HepG2 (cell line): ENCODE measurements at places on chromosomes 7 and 10.

GRCh38 chr7:135375908-135376699, 133.8 kb downstream of the CNOT4 start:
- H3K4me1 ChIP-seq, result peaks cover 15% of the 10 kb centered on the region
- DNase-seq, result no peak
- H3K27me3 ChIP-seq, result no peaks in the 10 kb centered on the region
- no peaks in the 10 kb centered on the region for H3K36me3 ChIP-seq
- no peak overlapping the region for H3K27ac ChIP-seq
- H3K4me3 ChIP-seq, result no peak overlapping the region

DNA sequence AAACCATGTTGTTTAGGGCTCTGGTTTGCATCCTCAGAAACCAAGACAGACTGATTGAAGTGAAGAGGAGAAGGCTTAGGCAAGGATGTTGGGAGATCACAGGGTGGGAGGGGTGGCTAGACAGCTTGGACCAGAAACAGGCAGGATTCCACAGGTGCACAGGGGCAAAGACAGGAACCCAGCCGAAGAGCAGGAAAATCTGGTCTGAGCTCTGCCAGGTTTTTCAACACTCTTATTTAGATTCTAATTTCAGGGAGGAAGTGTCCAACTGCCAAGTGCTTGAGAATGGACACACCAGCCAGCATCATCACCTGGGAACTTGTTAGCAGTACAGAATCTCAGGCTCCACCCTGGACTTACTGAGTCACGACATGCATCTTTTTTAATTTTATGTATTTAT, 93.8 kb downstream of the MARCHF5 start:
- H3K27me3 ChIP-seq, result no peaks in the 10 kb centered on the region
- no peaks in the 10 kb centered on the region for H3K36me3 ChIP-seq
- H3K4me1 ChIP-seq, result no peaks in the 10 kb centered on the region
- DNase-seq, result no peak
- no peak overlapping the region for H3K27ac ChIP-seq

DNA sequence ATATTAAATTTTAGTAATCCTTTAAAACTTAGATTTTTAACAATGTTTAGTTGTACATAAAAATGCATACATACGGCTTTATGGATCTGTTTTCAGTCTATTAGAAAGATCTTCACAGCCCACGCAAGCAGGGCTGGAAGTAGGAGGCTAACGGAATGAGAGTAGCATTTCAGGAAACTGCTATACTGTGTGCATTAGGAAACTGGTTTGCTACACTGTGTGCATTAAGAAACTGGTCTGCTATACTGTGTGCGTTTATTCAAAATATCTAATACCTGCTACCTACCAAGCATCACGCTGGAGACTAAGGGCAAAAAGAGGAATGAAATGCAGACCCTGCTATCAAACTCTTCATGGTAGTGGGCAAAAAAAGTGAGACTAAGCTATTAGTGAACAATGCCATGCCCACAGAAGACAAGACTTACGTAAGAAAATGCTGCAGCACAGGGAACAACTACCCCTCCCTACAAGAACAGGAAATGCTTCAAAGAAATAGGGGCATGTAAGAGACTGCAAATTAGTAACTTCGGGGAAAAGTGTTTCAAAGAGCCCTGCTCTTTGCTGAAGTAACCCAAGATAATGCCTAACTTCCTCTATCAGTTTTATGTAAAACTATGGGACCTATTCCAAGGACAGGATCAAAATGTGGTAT, 11.3 kb downstream of the RAB11FIP2 start:
- DNase-seq, result no peak
- H3K27ac ChIP-seq, result no peak overlapping the region
- 0 out of 3 replicates have a peak, but pooled peaks cover 4% of the 10 kb centered on the region for H3K36me3 ChIP-seq
- no peaks in the 10 kb centered on the region for H3K27me3 ChIP-seq
- no peak overlapping the region for H3K4me3 ChIP-seq

GRCh38 chr7:148693651-148694050, 5.1 kb upstream of the CUL1 start:
- H3K36me3 ChIP-seq, result no peaks in the 10 kb centered on the region
- no peak for DNase-seq
- H3K27me3 ChIP-seq, result no peaks in the 10 kb centered on the region
- no peak overlapping the region for H3K27ac ChIP-seq

DNA sequence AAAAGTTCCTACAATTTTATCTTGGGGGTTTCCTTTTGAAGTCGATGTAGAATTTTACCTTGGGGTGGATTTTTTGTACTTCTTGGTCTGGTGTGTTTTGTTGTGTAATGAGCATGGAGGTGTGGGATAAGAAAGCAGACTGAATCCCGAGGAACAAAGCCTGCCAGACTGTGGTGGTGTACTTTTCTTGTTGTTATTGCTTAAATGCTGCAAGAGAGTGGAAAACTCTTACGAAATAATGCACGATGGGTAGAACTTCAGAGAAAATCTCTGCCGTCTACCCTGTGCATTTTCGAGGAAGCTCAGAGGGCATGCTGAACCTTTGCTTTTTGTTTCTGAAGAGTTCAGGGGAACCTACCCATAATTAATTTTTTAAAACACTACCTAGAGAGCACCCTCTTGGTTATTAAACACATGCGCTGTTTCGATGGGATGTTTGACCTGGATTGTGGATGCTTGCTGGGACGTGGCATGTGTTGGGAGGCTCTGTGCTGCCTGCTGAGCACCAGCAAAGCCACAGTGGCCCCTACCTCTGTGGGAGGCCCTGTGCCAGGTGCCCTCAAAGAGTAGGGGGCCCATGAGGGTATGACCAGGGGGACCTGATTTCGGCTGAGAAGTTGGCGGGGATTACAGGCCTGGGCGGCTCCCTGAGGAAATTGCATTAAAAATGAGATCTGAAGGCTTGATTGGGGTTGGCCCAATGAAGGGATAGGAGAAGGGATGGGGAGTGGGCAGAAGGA, 94.1 kb downstream of the TCF7L2 start:
- peaks cover 53% of the 10 kb centered on the region for H3K36me3 ChIP-seq
- H3K4me3 ChIP-seq, result no peak overlapping the region
- H3K4me1 ChIP-seq, result no peaks in the 10 kb centered on the region
- no peak overlapping the region for H3K27ac ChIP-seq

- H3K4me3 ChIP-seq, result no peak overlapping the region
- H3K36me3 ChIP-seq, result no peaks in the 10 kb centered on the region
- H3K27me3 ChIP-seq, result no peaks in the 10 kb centered on the region
- H3K27ac ChIP-seq, result no peak overlapping the region
Measured at GRCh38 chr7:8362723-8363369, 70.6 kb upstream of the NXPH1 start.

- no peak overlapping the region for H3K27ac ChIP-seq
- no peak for DNase-seq
- H3K27me3 ChIP-seq, result no peaks in the 10 kb centered on the region; the same call in 1 of the 2 replicates
- no peaks in the 10 kb centered on the region for H3K36me3 ChIP-seq
Measured at GRCh38 chr7:24212073-24212472, 71.9 kb upstream of the NPY start.

GRCh38 chr7:132472463-132473120, 103.7 kb downstream of the PLXNA4 start:
- H3K4me1 ChIP-seq, result no peaks in the 10 kb centered on the region
- H3K4me3 ChIP-seq, result no peak overlapping the region
- H3K27me3 ChIP-seq, result peaks cover 4% of the 10 kb centered on the region
- H3K27ac ChIP-seq, result no peak overlapping the region
- no peaks in the 10 kb centered on the region for H3K36me3 ChIP-seq
- no peak for DNase-seq

GRCh38 chr10:20962165-20962564, 65.1 kb upstream of the NEBL start:
- no peaks in the 10 kb centered on the region for H3K27me3 ChIP-seq
- no peaks in the 10 kb centered on the region for H3K4me1 ChIP-seq
- no peaks in the 10 kb centered on the region for H3K36me3 ChIP-seq
- H3K4me3 ChIP-seq, result no peak overlapping the region
- no peak for DNase-seq
- no peak overlapping the region for H3K27ac ChIP-seq

DNA sequence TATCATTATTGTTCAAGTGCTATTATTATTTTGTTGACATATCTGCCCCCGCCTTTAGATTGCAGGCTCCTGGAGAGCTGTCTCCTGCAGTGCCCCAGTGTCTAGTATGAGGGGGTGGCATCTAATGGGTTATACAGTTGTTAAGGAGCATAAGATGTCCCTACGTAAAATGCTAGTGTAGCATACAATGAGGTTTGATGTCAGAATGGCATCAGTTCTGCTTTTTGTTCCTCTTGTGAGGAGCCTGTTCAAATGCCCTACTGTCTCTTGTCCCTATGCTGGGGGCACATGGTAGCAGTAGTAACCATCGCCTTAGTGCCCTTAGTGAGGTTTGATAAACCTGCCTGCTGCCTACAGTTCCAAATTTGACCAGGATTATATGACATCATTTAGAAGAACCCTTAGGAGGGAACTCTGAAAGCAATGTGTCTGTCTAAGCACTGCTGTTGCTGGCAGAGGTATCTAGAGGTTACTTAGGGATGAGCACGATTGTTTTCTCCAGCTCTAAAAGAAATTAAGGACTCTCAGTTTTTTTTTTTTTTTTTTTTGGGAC, 9.7 kb downstream of the CREM start:
- DNase-seq, result no peak
- no peaks in the 10 kb centered on the region for H3K27me3 ChIP-seq
- H3K27ac ChIP-seq, result no peak overlapping the region
- peaks cover 8% of the 10 kb centered on the region for H3K4me1 ChIP-seq
- H3K4me3 ChIP-seq, result no peak overlapping the region

DNA sequence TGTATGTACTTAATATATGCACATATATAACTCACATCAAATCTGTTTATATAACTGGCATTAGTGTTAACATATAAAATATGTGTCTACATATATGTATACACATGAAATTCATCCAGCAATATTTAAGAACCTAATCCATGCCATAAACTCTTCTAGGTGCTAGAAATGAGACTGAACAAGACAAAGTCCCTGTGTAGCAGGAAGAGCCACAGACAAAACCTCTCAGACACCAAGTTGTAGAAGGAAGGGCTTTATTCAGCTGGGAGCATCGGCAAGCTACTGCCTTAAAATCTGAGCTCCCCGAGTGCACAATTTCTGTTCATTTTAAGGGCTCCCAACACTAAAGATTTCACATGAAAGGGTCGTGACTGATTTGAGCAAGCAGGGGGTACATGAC, 52.5 kb downstream of the CRPPA start:
- H3K4me1 ChIP-seq, result no peaks in the 10 kb centered on the region
- no peak for DNase-seq
- H3K27me3 ChIP-seq, result no peaks in the 10 kb centered on the region
- H3K27ac ChIP-seq, result no peak overlapping the region
- H3K36me3 ChIP-seq, result no peaks in the 10 kb centered on the region

- H3K4me3 ChIP-seq, result peak overlapping the region; percentile 62
- H3K4me1 ChIP-seq, result peaks cover 24% of the 10 kb centered on the region
- no peaks in the 10 kb centered on the region for H3K27me3 ChIP-seq
- peak overlapping the region; percentile 59 for H3K27ac ChIP-seq
- no peaks in the 10 kb centered on the region; the same call in 2 of the 3 replicates for H3K36me3 ChIP-seq
Measured at GRCh38 chr10:329361-330099, 194.3 kb downstream of the ZMYND11 start.

GRCh38 chr10:15461353-15462108, 90.4 kb upstream of the FAM171A1 start:
- no peaks in the 10 kb centered on the region for H3K27me3 ChIP-seq
- H3K27ac ChIP-seq, result no peak overlapping the region
- H3K4me3 ChIP-seq, result no peak overlapping the region
- DNase-seq, result no peak
- no peaks in the 10 kb centered on the region for H3K36me3 ChIP-seq

DNA sequence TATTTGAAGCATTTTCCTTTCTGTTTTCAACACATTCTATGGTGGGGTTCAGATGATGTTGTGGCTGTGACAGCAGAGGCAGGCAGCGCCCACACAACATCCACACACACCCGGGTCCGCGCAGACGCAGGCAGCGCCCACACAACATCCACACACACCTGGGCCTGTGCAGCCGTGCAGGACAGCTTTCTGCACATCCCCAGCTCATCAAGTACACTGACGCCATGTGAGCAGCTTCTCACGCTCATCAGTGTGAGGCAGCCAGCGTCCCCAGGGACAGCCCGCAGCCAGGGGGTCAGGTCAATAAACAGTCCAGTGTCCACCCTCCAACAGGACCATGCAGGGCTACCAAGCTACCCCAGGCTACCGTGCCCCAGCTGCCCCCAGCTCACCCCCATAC, 272.8 kb upstream of the TCERG1L start:
- H3K4me3 ChIP-seq, result no peak overlapping the region
- DNase-seq, result no peak
- no peaks in the 10 kb centered on the region; the same call in 2 of the 3 replicates for H3K27me3 ChIP-seq
- no peaks in the 10 kb centered on the region for H3K36me3 ChIP-seq

DNA sequence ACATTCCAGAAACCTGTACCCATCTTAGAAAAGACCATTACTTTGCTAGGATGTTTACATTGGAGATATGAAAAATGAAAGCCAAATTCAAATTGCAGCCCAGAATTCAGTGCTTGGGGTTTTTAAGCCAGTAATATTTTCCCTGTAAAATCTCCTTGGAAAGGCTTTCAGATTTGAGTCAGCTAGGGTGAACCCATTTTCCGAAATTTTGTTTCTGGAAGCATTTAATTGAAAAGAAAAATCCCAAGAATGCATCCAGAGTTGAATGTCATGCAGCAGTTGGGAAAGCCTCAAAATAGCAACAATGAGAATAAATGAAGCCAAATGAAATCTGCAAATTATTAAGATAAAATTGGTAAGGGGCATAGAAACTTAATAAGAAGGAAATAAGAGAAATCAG, 106.4 kb downstream of the BMPER start:
- no peak overlapping the region for H3K27ac ChIP-seq
- H3K27me3 ChIP-seq, result no peaks in the 10 kb centered on the region
- H3K4me3 ChIP-seq, result no peak overlapping the region
- no peak for DNase-seq
- no peaks in the 10 kb centered on the region for H3K4me1 ChIP-seq

GRCh38 chr10:85919491-85920021, 447.0 kb downstream of the GRID1 start:
- no peak overlapping the region for H3K27ac ChIP-seq
- H3K4me1 ChIP-seq, result no peaks in the 10 kb centered on the region
- no peaks in the 10 kb centered on the region for H3K36me3 ChIP-seq
- H3K4me3 ChIP-seq, result no peak overlapping the region
- no peak for DNase-seq

DNA sequence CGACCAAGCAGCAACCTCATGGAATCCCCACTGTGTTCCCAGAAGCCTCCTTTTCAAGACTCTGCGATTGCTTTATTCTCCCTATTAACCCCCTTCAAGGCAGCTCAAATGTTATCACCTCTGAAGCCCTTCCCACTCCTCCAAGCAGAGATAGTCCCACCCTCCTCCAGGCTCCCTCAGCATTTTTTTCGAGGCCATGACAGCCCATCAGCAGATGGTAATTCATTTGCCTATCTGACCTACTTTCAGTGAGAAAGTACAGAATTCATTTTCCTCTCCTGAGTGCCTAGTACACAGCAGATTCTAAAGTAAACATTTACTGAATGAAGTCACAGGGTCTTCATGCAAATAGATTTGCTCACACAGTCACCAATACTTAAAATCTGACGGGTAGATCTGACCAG, 47.8 kb downstream of the HERPUD2 start:
- peaks cover 30% of the 10 kb centered on the region for H3K4me1 ChIP-seq
- peak; percentile 81 for DNase-seq
- H3K36me3 ChIP-seq, result no peaks in the 10 kb centered on the region; the same call in 1 of the 3 replicates
- H3K27ac ChIP-seq, result peak overlapping the region; percentile 59
- H3K4me3 ChIP-seq, result peak overlapping the region; percentile 21; the same call in 1 of the 2 replicates
